ENCODE measurements at places on chromosomes 3 and 15. TPM values are rescaled to one million over a fixed set of nuclear protein-coding genes. Genes with fewer than 3 reads are reported as not detected.

DNA sequence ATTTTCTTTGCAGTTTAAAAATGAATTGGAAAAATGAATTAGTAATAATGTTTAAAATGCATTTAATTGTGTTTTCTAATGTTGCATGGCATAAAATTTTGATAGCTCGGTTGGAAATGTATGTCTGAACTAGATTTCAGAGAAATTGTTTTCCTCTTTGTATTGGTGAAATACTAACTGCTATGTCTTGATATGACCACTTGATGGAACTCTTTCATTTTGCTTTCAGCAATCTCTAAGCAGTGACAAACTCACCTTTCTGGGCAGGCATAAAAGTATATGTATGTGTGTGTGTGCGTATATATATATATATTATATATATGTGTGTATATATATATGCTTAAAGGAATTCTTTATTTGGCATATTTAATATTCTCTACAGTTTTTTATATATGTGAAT lies 239.3 kb upstream of the ZNF717 start:
- no peak for DNase-seq
- no peaks in the 10 kb centered on the region for H3K4me1 ChIP-seq
- H3K27ac ChIP-seq = no peak overlapping the region

Gene DPPA4
- 0.90 TPM for total RNA-seq

DNA sequence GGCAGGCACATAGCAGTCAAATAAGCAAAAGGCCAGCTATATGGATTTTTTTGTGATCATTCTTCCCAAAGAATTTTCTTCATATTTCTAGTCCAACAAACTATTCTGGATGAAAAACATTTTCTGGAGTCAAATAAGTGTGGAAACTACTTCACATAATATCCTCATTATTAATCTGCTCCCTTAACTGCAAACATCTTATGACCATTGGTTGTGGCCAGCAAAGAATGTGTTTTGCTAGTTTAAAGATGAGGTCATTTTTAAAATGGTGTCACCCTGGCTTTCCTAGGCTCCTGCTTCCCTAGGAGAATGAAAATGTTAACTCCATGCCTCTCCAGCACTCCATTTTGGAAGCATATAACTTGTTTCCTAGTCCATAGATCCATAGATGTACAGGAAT lies 118.8 kb downstream of the SST start:
- H3K4me1 ChIP-seq = no peaks in the 10 kb centered on the region
- DNase-seq = no peak
- no peak overlapping the region for H3K4me3 ChIP-seq
- H3K36me3 ChIP-seq = no peaks in the 10 kb centered on the region
- H3K27ac ChIP-seq = no peak overlapping the region

Gene RTP4
- total RNA-seq = 2.4 TPM

Gene MCTP2
- total RNA-seq = 5.9 TPM
